Suppressor macrophage treated with lipopolysaccharide for 4 hours (primary cell): ENCODE measurements at places on chromosomes 12 and 14.

GRCh38 chr14:92675976-92676375, 72.5 kb downstream of the LGMN start:
- DNase-seq: peak; percentile 80

- no peak for DNase-seq
These were observed 62.5 kb upstream of the PTPRR start for GRCh38 chr12:70982991-70983390.

DNA sequence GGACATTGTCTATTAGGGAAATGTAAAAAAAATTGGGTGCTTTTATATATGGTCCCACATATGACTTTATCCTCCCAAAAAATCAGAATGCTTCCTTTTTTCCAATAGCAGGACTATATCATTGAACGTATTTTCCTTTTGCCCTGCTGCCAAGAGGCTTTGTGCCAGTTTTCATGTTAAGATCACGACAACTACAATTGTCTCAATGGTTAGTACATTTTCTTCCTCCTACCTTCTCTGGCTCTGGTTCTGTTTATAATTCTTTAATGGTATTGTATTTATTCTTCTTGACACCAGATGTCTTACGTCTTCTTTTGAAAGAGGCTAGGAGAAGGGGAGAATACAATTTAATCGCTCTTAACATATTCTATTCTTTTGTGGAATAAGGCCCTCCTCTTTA, 106.9 kb downstream of the ANO6 start:
- DNase-seq: no peak

DNA sequence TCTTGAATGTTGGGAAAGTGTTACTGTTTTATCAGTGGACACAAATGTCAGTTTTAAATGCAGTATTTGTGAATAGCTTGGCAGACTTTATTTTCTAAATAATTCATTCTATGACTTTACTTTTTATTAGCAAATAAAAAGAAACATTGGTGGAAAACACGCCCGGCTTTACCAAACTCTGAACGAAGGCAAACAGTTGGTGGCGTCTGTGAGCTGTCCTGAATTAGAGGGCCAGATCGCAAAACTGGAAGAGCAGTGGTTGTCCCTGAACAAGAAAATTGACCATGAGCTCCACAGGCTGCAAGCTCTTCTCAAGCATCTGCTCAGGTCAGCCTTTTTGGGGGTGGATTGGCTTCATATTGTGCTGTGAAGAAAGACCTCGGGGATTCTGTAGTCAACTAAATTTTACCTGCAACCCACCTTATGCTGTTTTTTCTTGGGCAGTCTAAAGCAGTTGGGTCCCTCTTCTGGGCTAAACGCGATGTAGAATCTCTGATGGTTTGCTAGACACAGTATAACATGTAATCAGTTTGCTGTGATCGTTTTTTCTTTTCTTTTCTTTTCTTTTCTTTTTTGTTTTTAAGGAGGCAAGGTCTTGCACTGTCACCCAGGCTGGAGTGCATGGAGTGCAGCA, 156.4 kb downstream of the ESR2 start:
- DNase-seq: no peak

DNA sequence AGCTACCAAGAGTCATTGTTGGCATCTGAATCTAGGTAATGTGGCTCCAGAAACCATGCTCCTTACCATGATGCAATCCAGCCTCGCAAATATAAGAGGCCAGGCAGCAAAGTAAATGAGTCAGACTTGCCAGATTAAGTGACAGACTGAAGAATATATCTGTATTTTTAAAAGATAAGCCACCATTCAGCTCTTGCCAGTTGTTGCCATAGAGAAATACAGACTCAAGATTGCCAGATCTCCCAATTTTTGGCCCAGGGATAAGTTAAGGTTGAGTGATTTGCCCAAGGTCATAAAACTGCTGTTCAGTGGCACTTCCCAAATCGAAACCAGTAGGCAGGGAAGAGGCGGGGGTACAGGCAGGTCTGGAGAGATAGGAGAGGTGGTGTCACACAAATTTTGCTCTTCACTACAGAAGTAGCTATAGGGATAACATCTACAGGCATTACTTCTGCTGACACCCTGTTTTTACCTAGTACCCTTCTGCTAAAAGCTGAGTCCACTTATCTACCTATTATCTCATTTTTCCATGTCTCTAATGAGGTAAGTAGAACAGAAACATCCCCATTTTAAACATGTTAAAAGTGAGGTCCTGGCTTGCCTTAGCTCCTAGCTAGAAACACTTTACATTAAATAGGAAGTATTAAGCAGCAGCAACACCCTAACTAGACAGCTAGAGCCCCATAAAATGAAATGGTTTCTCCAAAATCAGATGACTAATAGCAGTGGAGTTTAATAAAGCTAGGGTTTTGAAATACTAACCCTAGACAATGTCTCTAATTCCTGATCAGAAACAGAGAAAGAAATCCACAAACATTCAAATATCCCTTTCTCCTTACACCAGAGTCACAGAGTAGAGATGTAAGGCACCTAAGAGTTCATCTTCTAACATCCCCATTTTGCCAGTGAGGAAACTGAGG, 19.5 kb downstream of the DCAF5 start:
- DNase-seq: peak; percentile 22

- DNase-seq: peak; percentile 6
These were observed 114.4 kb downstream of the LMNTD1 start for GRCh38 chr12:25438638-25439037.

DNA sequence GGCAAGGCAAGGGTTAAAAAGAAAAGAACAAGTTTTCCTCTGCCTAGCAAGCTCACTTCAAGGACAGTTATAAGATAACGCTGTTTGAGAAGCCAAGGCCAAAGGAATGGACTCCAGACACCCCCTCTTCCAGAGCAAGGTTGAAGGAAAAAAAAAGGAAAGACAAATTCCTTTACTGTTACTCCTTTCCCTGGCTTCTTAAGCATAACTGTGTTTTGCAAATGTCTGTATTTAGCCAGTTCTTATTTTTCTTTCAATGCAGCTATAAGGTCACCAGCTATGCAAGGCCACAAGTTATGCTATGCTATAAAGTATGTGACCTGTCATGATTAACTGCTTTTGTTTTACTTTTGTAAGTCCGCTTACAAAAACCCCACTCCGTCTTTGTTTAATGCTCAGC, 26.6 kb downstream of the ZNF410 start:
- no peak for DNase-seq

DNA sequence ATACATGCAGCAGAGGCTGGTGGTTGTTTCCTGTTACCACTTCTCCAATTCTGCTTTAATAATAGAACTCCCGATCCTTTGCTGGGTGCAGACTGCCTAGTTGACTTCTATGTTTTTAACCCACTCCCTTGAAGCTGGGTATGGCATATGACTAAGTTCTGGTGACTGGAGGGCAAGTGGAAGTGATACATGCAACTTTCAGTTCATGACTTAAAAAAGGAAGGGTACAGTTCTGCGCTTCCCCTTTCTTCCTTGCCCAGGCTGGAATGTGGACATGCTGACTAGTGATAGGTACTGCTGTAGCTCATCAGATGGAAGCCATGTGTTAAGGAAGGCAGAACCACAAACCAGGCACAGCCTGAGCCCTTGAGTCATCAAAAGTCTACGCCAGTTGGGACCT, 2.4 kb upstream of the A2M start:
- peak; percentile 96 for DNase-seq

- DNase-seq: peak; percentile 6
These were observed 42.2 kb upstream of the MANSC4 start for GRCh38 chr12:27822076-27822712.

DNA sequence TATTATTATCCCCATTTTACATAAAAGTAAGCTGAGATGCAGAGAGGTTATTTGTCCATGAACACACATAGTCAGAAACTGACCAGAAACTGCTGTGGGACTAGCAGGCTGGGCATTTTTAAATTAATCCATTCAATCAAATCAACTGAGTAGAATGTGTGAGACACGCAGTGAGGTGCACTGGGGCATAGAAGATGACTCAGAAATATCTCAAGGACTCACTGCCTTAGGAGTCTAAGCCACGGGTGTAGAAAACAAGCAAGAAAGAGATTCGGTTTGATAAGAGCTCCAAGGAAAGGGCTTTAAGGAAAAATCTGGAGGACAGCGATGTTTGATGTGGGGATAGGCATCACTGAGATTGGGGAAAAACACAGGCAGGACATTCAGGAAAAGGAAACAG, 127.8 kb downstream of the ANO2 start:
- no peak for DNase-seq

- no peak for DNase-seq
These were observed 253.4 kb downstream of the BTG1 start for GRCh38 chr12:91892081-91892855.

GRCh38 chr12:64413884-64414283, 9.7 kb downstream of the XPOT start:
- no peak for DNase-seq

- no peak for DNase-seq
These were observed 18.2 kb downstream of the FAM222A start for GRCh38 chr12:109731806-109732205.

GRCh38 chr14:24845851-24846250, 204.1 kb downstream of the STXBP6 start:
- no peak for DNase-seq

- DNase-seq: no peak
These were observed 1124.8 kb downstream of the LRFN5 start for GRCh38 chr14:42731480-42731879.

DNA sequence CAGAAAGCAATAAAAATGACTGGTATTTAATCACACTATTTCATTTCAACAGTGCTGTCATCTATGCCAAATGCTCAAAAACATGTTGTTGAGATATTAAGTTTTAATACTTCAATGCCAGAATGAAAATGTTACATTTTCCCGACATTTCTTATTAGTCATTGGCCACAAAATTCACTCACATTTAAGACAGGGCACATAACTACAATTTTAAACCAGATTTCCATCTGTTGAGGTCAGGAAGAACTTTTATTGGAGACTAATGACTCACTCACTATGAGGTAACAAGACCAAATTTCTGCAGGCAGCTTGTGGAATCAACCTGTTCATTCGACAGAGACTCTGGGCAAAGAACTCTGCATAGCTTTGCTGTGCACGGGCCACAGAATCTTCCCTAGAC, 36.8 kb downstream of the PPTC7 start:
- peak; percentile 41 for DNase-seq

- no peak for DNase-seq
These were observed 209.3 kb upstream of the RGS6 start for GRCh38 chr14:71722885-71723284.

GRCh38 chr12:78636231-78636855, 228.2 kb upstream of the SYT1 start:
- DNase-seq: peak; percentile 5
